ENCODE measurements at places on chromosomes 3 and 15.
A peak's percentile ranks its signal among the peaks of the same experiment; 100 is the strongest.

DNA sequence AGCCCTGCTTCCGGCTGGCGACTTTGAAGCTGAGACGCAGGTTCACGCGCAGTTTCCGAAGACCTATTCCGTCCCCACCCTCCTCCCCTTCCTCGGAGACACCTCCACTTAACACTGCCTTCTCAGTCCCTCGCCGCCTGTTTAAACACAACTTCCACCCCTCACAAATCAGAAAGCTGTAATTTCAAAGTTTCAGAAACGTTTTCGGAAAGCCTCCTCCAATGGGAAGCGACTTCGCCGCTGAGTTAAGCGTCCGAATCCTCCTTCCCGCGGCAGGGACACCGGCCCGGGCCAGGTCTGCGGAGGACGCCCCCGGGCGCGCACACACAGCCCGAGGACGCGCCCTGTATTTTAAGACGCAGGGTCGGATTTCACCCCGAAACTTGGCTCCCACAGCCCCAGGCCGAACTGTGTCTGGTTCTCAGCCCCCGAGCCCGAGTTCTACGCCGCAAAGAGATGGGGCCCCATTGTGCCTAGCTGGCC, 559 bp upstream of the LRRN1 start:
- DNase-seq, result no peak

GRCh38 chr3:156448300-156448699, 106.6 kb downstream of the SSR3 start:
- DNase-seq, result peak; percentile 39

- no peak for DNase-seq
Observed at GRCh38 chr15:98955961-98956723, 51.5 kb downstream of the PGPEP1L start.

- DNase-seq, result no peak
Observed at GRCh38 chr3:15427981-15428380, 583 bp downstream of the EAF1 start.

DNA sequence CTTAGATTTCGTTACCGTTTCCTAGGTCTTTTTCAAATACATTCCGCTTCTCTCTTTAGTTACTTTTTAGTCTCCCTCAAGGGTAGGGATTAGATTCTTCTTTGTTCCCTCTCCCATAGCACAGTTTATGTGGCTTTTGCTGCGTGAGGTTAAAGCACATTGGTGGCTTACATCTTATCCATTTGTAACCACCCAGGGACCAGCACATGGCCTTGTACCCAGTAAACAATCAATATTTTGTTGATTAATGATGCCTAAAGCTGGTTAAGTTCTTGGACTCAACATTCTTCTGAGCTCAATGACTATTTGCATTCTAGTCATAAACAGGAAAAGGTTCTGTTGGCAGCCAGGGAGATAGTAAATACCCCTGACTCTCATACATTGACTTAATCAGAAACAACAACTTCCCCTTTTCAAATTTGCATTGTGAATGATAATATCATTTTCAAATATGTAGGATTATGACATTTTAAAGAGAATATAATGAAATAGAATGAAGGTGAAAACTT, 60.2 kb downstream of the CACNA1D start:
- DNase-seq, result no peak

DNA sequence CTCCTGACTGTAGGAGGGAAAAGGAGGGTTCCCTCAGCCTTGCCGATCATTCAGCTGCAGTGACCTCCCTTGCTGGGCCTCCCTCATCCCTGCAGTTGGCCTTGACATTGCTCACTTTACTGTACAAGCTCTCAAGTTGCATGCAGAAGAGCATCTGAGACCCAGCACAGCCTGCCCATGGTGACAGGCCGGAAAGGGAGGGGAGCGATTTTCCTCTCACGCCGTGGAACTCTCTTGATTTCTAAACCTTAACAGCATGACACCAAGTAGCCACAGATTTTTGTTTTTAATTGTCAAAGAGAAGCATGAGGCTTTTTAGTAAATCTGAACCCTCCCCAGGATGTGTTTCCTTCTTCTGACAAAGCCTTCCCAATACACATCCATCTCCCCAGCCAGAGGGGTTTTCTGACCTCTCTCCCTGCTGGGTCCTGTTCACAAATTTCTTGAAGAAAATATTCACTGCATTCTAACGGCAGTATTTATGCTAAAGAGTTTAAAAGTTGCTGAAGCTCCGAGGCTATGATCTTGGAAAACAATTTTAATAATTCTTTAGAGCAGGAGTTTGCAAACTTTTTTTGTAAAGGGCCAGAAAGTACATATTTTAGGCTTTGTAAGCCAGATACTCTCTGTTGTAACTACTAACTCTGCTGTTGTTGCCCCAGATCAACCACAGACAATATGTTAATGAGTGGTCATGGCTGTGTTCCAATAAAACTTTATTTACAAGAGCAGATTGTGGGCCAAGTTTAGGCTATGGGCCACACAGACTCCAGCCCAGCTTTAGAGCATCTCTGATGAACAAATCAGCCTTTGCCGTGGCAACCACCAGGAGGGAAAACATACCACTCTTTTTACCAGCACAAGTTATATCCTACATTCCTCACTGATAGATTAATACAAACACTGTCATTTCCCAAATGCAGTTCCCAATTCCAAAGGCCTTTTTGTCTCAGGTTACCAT, 34.8 kb downstream of the LMCD1 start:
- DNase-seq, result no peak

GRCh38 chr15:85329561-85330422, 50.6 kb upstream of the AKAP13 start:
- DNase-seq, result no peak

Data from NCI-H446 treated with DMSO at 0.1 percent for 48 hours (cell line).